T-cell (primary cell): ENCODE measurements at places on chromosomes 4 and X.

- H3K27ac ChIP-seq, result no peak overlapping the region
- DNase-seq, result no peak
Measured at GRCh38 chr4:26360864-26361263, 40.0 kb downstream of the RBPJ start.

GRCh38 chr4:88743696-88744095 lies 46.1 kb upstream of the NAP1L5 start:
- H3K4me1 ChIP-seq, result peaks cover 3% of the 10 kb centered on the region
- H3K27ac ChIP-seq, result no peak overlapping the region
- H3K4me3 ChIP-seq, result no peak overlapping the region
- no peaks in the 10 kb centered on the region for H3K36me3 ChIP-seq
- DNase-seq, result no peak
- no peaks in the 10 kb centered on the region for H3K27me3 ChIP-seq

DNA sequence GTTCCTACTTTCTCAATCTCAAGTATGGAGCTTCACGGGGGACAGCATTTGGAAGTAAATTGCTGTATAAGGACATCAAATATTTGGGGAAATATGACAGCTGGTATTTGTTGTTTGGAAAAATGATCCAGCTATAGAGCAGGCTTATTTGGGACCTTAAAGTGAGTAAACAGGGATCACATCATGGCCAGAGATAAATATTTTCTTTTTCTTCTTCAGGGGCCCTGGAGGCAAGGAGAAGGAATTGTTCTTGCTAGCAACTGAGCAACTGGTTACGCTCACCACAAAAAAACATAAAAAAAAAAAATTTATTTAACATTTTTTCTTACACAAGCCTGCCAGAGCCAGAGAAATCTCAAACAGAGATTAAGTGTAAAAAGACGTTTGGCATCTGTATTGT lies 277.2 kb upstream of the UGT8 start:
- H3K36me3 ChIP-seq, result no peaks in the 10 kb centered on the region
- H3K4me3 ChIP-seq, result no peak overlapping the region
- H3K27me3 ChIP-seq, result no peaks in the 10 kb centered on the region
- DNase-seq, result no peak
- no peaks in the 10 kb centered on the region for H3K4me1 ChIP-seq

- H3K4me1 ChIP-seq, result peaks cover 19% of the 10 kb centered on the region
- no peak for DNase-seq
- no peaks in the 10 kb centered on the region for H3K36me3 ChIP-seq
- peak overlapping the region; percentile 44 for H3K4me3 ChIP-seq
- no peak overlapping the region for H3K27ac ChIP-seq
Measured at GRCh38 chrX:153819384-153820040, 10.8 kb downstream of the PDZD4 start.

DNA sequence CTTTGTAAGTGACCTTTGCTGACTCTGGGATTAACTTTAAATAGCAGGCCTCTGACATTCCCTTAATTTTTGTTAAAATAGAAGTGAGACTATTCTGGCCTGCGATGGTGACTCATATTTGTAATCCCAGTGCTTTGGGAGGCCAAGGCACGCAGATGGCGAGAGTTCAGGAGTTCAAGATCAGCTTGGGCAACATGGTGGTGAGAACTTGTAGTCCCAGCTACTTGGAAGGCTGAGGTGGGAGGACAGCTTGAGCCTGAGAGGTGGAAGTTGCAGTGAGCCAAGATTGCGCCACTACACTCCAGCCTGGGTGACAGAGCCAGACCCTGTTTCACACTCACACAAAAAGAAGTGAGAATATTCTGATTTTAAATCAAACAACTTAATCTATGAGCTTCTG lies 27.3 kb downstream of the ZNF330 start:
- H3K4me3 ChIP-seq, result no peak overlapping the region
- no peak for DNase-seq
- no peaks in the 10 kb centered on the region for H3K4me1 ChIP-seq

- no peaks in the 10 kb centered on the region for H3K4me1 ChIP-seq
- no peaks in the 10 kb centered on the region for H3K27me3 ChIP-seq
- no peaks in the 10 kb centered on the region for H3K36me3 ChIP-seq
Measured at GRCh38 chrX:22987452-22987851, 12.3 kb upstream of the DDX53 start.

- H3K27me3 ChIP-seq, result no peaks in the 10 kb centered on the region
- no peaks in the 10 kb centered on the region for H3K36me3 ChIP-seq
- no peaks in the 10 kb centered on the region for H3K4me1 ChIP-seq
- no peak overlapping the region for H3K27ac ChIP-seq
- DNase-seq, result no peak
Measured at GRCh38 chrX:115259238-115259875, 25.5 kb upstream of the LRCH2 start.

DNA sequence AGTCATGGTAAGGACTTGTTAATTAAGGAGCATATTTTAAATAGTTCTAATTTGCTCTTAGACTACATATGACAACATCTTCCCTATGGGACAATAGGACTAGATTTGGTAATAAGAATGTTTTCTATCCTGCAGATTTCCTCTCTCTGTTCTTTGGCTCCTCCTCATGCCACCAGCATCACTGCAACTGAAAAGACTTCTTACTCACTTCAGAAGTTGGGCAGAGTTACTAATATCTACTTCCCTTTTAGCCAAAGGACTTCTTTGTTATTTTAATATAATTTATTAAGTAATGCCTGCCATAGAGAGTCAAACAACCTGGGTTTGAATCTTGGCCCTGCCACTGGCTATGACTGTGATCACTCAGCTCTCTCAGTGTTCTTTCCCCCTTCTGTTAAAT lies 16.4 kb downstream of the MMAA start:
- no peak overlapping the region for H3K4me3 ChIP-seq
- no peak for DNase-seq
- no peaks in the 10 kb centered on the region for H3K27me3 ChIP-seq

DNA sequence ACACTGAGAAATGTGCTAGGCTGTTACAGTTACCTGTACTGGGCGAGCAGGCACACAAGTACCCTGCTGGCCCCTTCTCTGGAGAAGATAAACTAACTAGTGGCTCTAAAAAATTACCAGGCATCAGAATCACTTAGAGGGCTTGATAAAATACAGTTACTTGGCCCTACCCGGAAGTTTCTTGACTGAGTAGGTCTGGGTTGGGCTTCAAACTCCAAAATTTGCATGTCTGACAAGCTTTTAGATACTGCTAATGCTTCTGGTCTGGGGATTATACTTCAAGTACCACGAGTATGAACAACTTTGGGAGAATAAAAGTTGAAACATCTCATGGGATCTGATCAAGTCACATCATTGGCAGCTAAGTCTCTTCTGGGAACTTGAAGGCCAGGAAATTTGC lies 30.8 kb downstream of the CEP135 start:
- H3K36me3 ChIP-seq, result peaks cover 4% of the 10 kb centered on the region
- no peaks in the 10 kb centered on the region for H3K27me3 ChIP-seq
- DNase-seq, result no peak
- H3K27ac ChIP-seq, result no peak overlapping the region
- no peaks in the 10 kb centered on the region for H3K4me1 ChIP-seq

- H3K4me3 ChIP-seq, result no peak overlapping the region
- no peak overlapping the region for H3K27ac ChIP-seq
- H3K4me1 ChIP-seq, result no peaks in the 10 kb centered on the region
- H3K27me3 ChIP-seq, result no peaks in the 10 kb centered on the region
- no peak for DNase-seq
- H3K36me3 ChIP-seq, result no peaks in the 10 kb centered on the region
Measured at GRCh38 chr4:107835406-107835805, 10.7 kb downstream of the SGMS2 start.

GRCh38 chr4:113978561-113979147 lies 793 bp downstream of the ARSJ start:
- DNase-seq, result no peak
- no peak overlapping the region for H3K27ac ChIP-seq
- H3K27me3 ChIP-seq, result peaks cover 3% of the 10 kb centered on the region
- peaks cover 15% of the 10 kb centered on the region for H3K4me1 ChIP-seq

GRCh38 chr4:182770259-182770995 lies 146.8 kb downstream of the DCTD start:
- no peaks in the 10 kb centered on the region for H3K36me3 ChIP-seq
- no peak overlapping the region for H3K4me3 ChIP-seq
- H3K27me3 ChIP-seq, result no peaks in the 10 kb centered on the region
- no peak overlapping the region for H3K27ac ChIP-seq

DNA sequence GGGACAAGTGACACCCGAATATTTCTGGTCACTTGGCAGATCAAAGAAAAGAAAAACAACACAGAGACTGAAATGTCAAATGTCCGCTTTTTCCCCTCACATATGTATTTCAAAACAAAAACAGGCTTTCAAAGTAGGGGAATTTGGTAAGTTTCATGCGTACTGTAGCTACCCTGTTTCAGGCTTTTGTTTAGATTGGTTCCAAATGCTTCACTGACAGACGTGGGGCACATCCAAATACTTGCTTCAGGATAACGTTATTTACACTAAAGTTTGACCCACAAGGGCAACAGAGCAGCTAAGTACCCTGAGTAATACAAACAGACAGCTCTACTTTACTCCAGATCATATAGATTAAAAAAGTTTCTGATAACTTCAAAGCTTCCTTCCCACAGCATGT lies 804.5 kb upstream of the POU3F4 start:
- no peak for DNase-seq
- no peaks in the 10 kb centered on the region for H3K4me1 ChIP-seq
- no peaks in the 10 kb centered on the region for H3K27me3 ChIP-seq
- H3K36me3 ChIP-seq, result no peaks in the 10 kb centered on the region
- no peak overlapping the region for H3K27ac ChIP-seq
- no peak overlapping the region for H3K4me3 ChIP-seq

DNA sequence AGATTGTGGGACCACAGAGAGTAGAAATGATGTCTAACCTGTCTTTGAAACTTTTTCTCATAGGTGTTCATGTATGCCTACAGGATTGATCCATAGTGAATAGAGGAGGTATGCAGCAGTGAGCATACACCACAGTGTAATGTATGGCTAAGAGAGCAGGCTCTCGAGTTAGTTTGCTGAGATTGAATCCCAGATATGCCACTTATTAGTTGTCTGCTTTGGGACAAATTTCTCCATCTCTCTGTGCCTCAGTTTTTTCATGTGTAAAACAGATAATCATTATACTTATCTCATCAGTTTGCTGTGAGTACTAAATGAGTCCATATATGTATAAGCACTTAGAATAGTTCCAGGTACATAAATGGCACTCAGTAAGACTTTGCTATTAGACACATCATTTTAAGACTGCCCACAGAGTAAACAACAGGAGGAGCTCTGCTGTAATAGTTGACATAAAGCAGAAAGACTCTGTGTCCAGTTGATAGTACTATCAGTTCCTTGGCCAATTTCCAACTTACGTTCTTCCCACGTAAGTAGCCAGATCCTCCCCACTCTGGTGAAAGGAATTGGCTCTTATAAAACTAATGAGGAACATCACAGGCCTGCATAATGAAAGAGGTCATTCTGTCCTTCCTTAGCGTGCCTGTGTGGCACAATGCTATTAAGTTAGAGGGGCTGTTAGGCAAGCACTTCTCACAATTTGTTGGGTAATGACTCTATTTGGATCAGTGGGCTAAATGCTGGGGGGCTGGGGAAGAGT lies 20.7 kb upstream of the RNF150 start:
- H3K36me3 ChIP-seq, result no peaks in the 10 kb centered on the region
- no peak overlapping the region for H3K27ac ChIP-seq
- H3K4me1 ChIP-seq, result no peaks in the 10 kb centered on the region
- H3K27me3 ChIP-seq, result no peaks in the 10 kb centered on the region
- no peak overlapping the region for H3K4me3 ChIP-seq

DNA sequence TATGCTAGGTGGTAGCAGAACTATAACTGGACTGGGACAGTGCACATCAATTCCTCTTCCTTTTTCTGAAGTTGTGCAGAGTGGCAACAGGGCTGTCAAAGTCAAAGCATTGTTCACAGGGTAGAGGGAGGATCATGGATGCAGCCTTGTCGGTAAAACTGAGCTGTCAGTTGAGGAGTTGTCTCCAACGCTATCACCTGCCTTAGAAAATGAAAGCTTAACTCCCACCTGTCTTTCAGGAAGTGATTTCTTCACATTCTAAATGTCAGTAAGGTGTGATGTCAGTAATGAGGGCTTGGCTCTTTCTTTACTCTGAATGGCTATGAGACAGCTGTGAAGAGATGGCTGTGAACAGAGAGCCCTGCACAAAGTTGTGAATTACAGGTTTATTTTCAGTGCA lies 66.4 kb upstream of the BANK1 start:
- no peak for DNase-seq
- H3K27me3 ChIP-seq, result no peaks in the 10 kb centered on the region
- H3K4me3 ChIP-seq, result no peak overlapping the region

DNA sequence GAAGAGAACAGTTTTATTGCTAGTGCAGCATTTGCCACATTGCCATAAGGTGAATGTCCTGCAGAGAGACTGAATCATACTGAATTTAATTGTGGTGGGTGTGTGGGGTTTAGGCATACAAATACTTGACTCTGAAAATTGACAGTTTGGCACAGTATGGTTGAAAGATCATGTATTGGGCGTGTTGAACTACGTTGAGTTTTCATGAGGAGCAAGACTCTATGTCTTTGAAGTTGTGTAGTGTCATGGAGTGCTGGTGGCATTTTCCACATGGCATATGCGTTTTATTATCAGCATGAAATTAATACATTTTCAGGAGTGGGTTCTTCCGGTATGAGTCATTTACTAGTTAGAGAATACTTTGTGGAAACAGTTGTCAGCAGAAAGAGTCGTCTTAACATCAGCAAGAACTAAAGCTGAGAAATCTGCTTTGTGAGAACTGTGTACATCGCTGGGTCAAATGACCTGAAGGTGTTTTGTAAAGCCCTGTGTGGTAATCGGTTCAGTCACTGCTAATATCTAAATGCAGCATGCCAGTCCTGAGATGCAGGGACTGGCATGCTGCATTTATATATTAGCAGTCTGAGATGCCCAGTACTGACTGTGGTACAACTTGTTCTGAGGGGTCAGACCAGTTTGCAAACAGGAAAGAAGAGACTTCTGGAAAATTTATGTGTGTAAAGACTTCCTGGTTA lies 50.3 kb downstream of the ARHGAP10 start:
- no peaks in the 10 kb centered on the region for H3K4me1 ChIP-seq
- no peaks in the 10 kb centered on the region for H3K27me3 ChIP-seq
- DNase-seq, result no peak
- H3K4me3 ChIP-seq, result no peak overlapping the region
- H3K36me3 ChIP-seq, result no peaks in the 10 kb centered on the region

DNA sequence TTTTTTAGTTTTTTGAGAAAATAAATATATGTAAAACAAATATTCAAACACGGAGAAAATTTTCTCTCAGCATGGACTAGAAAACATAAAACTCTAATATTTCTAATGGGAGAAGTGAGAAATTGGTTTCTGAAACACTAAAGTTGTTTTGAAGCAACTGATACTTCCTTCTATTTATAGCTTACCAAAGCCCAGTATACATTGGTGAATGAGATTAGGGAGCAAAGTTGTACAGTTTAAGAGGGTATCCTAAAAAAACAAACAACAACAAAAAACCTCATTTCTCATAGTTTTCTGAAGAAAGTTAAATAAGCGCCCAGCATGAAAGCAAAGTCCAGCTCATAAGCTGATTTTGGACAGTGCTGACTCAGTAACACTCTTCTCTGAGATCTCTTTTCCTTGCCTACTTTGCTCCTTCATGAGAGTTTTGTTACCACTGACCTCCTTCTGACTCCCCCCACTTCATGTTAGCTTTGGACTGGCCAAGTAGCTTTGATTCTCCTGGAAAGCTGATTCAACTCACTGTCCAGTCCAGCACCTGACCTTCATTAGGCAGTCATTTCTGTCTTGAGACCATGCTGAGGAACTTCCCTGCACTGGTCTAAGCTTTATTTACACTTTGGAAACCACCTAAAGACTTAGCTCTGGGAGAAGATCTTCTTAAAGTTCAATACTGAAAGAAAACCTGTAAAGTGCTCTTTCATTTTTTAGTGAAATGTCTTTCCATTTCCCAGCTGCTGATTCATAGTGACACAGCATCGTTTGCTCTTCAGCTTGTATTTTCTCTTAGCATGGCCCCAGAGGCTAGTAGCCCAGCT lies 21.8 kb upstream of the P2RY10 start:
- H3K4me3 ChIP-seq, result no peak overlapping the region
- H3K4me1 ChIP-seq, result no peaks in the 10 kb centered on the region
- no peaks in the 10 kb centered on the region for H3K36me3 ChIP-seq
- no peak for DNase-seq
- no peaks in the 10 kb centered on the region for H3K27me3 ChIP-seq
- no peak overlapping the region for H3K27ac ChIP-seq
